Activated naive CD8-positive, alpha-beta T cell treated with anti-CD3 and anti-CD28 coated beads for 36 hours (primary cell): ENCODE measurements at places on chromosomes 16 and 17. TPM values are rescaled to one million over a fixed set of nuclear protein-coding genes. Genes with fewer than 3 reads are reported as not detected.
A peak's percentile ranks its signal among the peaks of the same experiment; 100 is the strongest.

- no peak overlapping the region for H3K27ac ChIP-seq
- no peaks in the 10 kb centered on the region for H3K4me1 ChIP-seq
- no peaks in the 10 kb centered on the region for H3K36me3 ChIP-seq
- no peak overlapping the region for H3K4me3 ChIP-seq
Measured at GRCh38 chr17:15122857-15123256, 142.3 kb downstream of the PMP22 start.

- no peak for DNase-seq
- no peaks in the 10 kb centered on the region for H3K36me3 ChIP-seq
- peaks cover 3% of the 10 kb centered on the region for H3K27me3 ChIP-seq
Measured at GRCh38 chr16:88130681-88131080, 179.4 kb downstream of the BANP start.

- no peaks in the 10 kb centered on the region for H3K36me3 ChIP-seq
- DNase-seq: no peak
- no peak overlapping the region for H3K4me3 ChIP-seq
- peaks cover 4% of the 10 kb centered on the region for H3K4me1 ChIP-seq
- H3K27me3 ChIP-seq: no peaks in the 10 kb centered on the region
Measured at GRCh38 chr16:89708481-89708931, 7.0 kb upstream of the SPATA2L start.

- no peaks in the 10 kb centered on the region for H3K36me3 ChIP-seq
- DNase-seq: no peak
- H3K27ac ChIP-seq: no peak overlapping the region
- peaks cover 10% of the 10 kb centered on the region for H3K27me3 ChIP-seq
- H3K4me3 ChIP-seq: no peak overlapping the region
Measured at GRCh38 chr17:82493226-82493781, 26.2 kb upstream of the FOXK2 start.

RUNDC3A gene
- total RNA-seq: 0.08 TPM

MYCBPAP gene
- total RNA-seq: 0.56 TPM

GRCh38 chr17:37830151-37830993, 85.5 kb upstream of the HNF1B start:
- no peaks in the 10 kb centered on the region for H3K36me3 ChIP-seq
- no peak for DNase-seq
- H3K27ac ChIP-seq: no peak overlapping the region
- peaks cover 19% of the 10 kb centered on the region for H3K4me1 ChIP-seq
- H3K4me3 ChIP-seq: no peak overlapping the region
- H3K27me3 ChIP-seq: peaks cover 14% of the 10 kb centered on the region

GRCh38 chr16:48053418-48053745, 102.4 kb downstream of the ABCC12 start:
- H3K4me1 ChIP-seq: peaks cover 2% of the 10 kb centered on the region
- DNase-seq: no peak
- H3K4me3 ChIP-seq: no peak overlapping the region
- H3K36me3 ChIP-seq: no peaks in the 10 kb centered on the region

KRT24 gene
- not detected for total RNA-seq

GRCh38 chr17:72056727-72057290, 64.0 kb upstream of the SOX9 start:
- H3K27me3 ChIP-seq: peaks cover 8% of the 10 kb centered on the region
- H3K27ac ChIP-seq: no peak overlapping the region
- no peaks in the 10 kb centered on the region for H3K4me1 ChIP-seq
- no peak overlapping the region for H3K4me3 ChIP-seq

HBA1 gene
- not detected for total RNA-seq

TNFRSF17 gene
- not detected for total RNA-seq

DNA sequence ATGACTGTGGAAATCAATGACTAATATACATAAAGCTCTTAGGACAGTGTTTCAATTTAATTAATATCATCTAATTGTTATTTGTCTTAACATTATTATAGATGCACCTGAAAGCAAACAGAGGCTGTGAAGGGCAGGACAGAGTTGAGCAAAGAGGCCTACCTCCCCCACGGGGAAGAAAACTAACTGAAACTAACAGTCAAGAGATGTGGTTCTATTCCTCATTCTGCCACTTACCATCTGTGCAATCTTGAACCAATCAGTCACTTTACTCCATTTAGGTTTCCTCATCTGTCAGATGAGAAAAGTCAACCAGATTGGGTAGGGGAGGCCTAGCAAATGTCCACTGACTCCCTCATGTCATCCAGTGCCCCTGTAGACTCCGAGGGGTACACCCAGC, 59.1 kb downstream of the C17orf67 start:
- H3K27me3 ChIP-seq: no peaks in the 10 kb centered on the region
- H3K4me3 ChIP-seq: no peak overlapping the region
- DNase-seq: no peak

PSMB3 gene
- 288 TPM for total RNA-seq

CNTNAP1 gene
- total RNA-seq: 0.68 TPM

HSF4 gene
- 9.3 TPM for total RNA-seq

DNA sequence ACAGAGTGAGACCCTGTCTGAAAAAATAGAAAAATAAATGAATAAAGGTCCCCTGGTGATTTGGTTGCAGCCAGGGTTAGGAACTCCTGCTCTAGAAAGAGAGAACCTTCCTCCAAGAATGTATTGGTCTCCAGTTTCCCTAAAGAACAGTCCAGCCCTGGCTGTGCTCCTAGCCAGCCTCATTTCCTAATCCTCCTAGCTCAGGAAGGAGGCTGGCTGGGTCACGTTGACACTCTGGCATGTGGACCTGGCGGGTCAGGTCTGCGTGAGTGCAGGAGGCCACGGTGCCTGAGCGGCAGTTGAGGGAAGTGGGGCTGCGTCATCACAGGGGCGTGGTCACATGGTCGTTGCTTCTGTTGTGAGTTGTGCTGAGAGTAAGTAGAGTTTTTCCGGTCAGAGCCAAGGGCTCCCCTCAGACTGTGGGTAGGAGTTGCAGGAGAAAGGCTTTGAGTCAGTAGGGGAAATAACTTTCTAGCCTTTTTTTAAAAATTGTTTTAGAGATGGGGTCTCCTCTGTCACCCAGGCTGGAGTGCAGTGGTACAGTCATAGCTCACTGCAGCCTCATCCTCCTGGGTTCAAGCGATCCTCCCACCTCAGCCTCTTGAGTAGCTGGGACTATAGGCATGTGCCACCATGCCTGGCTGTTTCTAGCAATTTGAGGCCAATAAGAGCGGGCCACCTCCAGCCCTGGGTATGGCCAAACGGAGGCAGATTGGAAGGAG, 194.0 kb upstream of the CIBAR2 start:
- H3K27ac ChIP-seq: peak overlapping the region; percentile 90
- peak overlapping the region; percentile 2 for H3K4me3 ChIP-seq
- no peaks in the 10 kb centered on the region for H3K27me3 ChIP-seq
- DNase-seq: peak; percentile 85
- peaks cover 46% of the 10 kb centered on the region for H3K4me1 ChIP-seq

GRCh38 chr17:31321481-31321880, at the start of gene EVI2A:
Gene EVI2A, minus strand, starts transcription at chr17:31321622. Its CDS starts 2,609 bp downstream, at chr17:31319013.
- peak within 1 kb of the TSS; percentile 91 for H3K27ac ChIP-seq
- peaks cover 29% of the 10 kb centered on the region for H3K36me3 ChIP-seq
- H3K4me3 ChIP-seq: peak within 1 kb of the TSS; percentile 85
- DNase-seq: peak; percentile 78
- peaks cover 26% of the 10 kb centered on the region for H3K4me1 ChIP-seq
- no peaks in the 10 kb centered on the region for H3K27me3 ChIP-seq

CHRNE gene
- 0.42 TPM for total RNA-seq

IRX3 gene
- not detected for total RNA-seq

DNA sequence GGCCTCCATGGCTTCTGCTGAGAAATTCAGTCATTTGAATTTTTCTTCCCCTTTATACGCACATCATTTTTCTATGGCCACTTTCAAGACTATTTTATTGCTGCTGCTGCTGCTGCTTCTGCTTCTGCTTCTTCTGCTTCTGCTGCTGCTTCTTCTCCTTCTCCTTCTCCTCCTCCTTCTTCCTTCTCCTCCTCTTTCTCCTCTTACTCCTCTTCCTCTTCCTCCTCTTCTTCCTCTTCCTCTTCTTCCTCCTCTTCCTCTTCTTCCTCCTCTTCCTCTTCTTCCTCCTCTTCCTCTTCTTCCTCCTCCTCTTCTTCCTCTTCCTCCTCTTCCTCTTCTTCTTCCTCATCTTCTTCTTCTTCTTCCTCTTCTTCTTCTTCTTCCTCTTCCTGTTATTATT, 22.4 kb downstream of the CPD start:
- DNase-seq: no peak
- H3K27ac ChIP-seq: no peak overlapping the region
- H3K4me1 ChIP-seq: peaks cover 20% of the 10 kb centered on the region
- no peak overlapping the region for H3K4me3 ChIP-seq
- peaks cover 27% of the 10 kb centered on the region for H3K36me3 ChIP-seq

CFAP97D1 gene
- not detected for total RNA-seq

DNA sequence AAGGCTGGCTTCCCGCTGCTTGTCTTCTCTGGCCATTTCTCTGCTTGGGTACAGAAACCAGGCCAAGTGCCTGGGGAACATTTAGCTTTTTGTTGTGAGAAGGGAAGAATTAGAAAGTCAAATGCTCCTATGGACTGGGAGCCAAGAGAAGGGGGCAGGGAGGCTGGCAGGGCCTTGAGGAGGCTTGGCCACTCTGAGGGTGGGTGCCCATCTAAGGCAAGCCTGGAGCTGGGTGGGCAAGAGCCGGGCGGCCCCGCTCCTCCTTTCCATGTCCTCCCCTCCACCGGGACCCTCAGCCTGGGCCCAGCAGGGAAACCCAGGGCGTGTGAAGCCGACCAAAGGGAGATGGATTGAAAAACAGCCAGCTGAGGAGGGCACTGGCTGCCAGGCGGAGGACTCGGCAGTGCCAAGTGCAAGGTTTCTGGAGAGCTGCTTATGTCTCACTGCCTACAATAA, 69.4 kb downstream of the NTN1 start:
- H3K4me3 ChIP-seq: no peak overlapping the region
- H3K27ac ChIP-seq: no peak overlapping the region
- H3K4me1 ChIP-seq: no peaks in the 10 kb centered on the region

ITGAD gene
- not detected for total RNA-seq

- peaks cover 24% of the 10 kb centered on the region for H3K27me3 ChIP-seq
- H3K36me3 ChIP-seq: no peaks in the 10 kb centered on the region
- DNase-seq: no peak
- H3K4me1 ChIP-seq: no peaks in the 10 kb centered on the region
Measured at GRCh38 chr16:23207485-23207884, 24.9 kb downstream of the SCNN1G start.

GRCh38 chr16:78900044-78900811, 700.3 kb downstream of the MAF start:
- H3K27ac ChIP-seq: no peak overlapping the region
- DNase-seq: no peak
- peaks cover 5% of the 10 kb centered on the region for H3K36me3 ChIP-seq
- H3K27me3 ChIP-seq: no peaks in the 10 kb centered on the region
- H3K4me1 ChIP-seq: peaks cover 3% of the 10 kb centered on the region
- no peak overlapping the region for H3K4me3 ChIP-seq

GRCh38 chr17:82372249-82373071, 895 bp downstream of the UTS2R start:
- no peaks in the 10 kb centered on the region for H3K36me3 ChIP-seq
- H3K27ac ChIP-seq: no peak overlapping the region
- H3K4me3 ChIP-seq: no peak overlapping the region
- H3K4me1 ChIP-seq: peaks cover 16% of the 10 kb centered on the region
- no peak for DNase-seq
- peaks cover 60% of the 10 kb centered on the region for H3K27me3 ChIP-seq

- DNase-seq: no peak
- no peaks in the 10 kb centered on the region for H3K27me3 ChIP-seq
- H3K36me3 ChIP-seq: peaks cover 33% of the 10 kb centered on the region
- peak overlapping the region; percentile 92 for H3K27ac ChIP-seq
Measured at GRCh38 chr17:44065668-44066203, 735 bp downstream of the LSM12 start.

GRCh38 chr17:68953340-68953997, 1.7 kb downstream of the ABCA8 start:
- DNase-seq: no peak
- no peaks in the 10 kb centered on the region for H3K36me3 ChIP-seq
- H3K4me3 ChIP-seq: no peak overlapping the region
- H3K4me1 ChIP-seq: no peaks in the 10 kb centered on the region
- no peaks in the 10 kb centered on the region for H3K27me3 ChIP-seq
- H3K27ac ChIP-seq: no peak overlapping the region

PPP1R27 gene
- total RNA-seq: not detected

DNA sequence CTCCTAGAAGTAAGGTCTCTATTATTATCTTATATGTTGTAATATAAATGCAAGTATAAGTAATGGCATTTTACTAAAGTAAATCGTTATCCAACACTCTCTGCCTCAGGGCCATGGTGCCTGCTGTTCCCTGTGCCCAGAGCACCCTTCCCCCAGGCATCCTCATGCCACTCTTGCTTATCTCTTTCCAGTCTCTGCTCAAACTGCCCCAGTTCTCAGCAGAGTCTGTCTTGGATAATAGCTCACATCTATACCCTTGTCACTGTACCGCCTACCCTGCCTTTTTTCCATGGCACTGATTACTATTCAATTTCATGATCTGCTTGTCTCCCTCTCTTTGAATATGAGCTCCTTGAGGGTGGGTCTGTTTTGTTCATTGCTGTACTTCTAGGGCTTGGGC, 31.7 kb downstream of the CDH1 start:
- peaks cover 7% of the 10 kb centered on the region for H3K4me1 ChIP-seq
- H3K4me3 ChIP-seq: no peak overlapping the region
- H3K27me3 ChIP-seq: no peaks in the 10 kb centered on the region
- no peak overlapping the region for H3K27ac ChIP-seq
- H3K36me3 ChIP-seq: no peaks in the 10 kb centered on the region
- no peak for DNase-seq

GRCh38 chr16:66103211-66103610, 263.3 kb upstream of the CDH5 start:
- no peaks in the 10 kb centered on the region for H3K4me1 ChIP-seq
- H3K36me3 ChIP-seq: no peaks in the 10 kb centered on the region
- DNase-seq: no peak

- H3K4me3 ChIP-seq: no peak overlapping the region
- peaks cover 8% of the 10 kb centered on the region for H3K36me3 ChIP-seq
- H3K4me1 ChIP-seq: peaks cover 6% of the 10 kb centered on the region
- DNase-seq: no peak
- H3K27me3 ChIP-seq: no peaks in the 10 kb centered on the region
Measured at GRCh38 chr17:73013301-73013700, 79.2 kb downstream of the SLC39A11 start.

ADAMTS18 gene
- total RNA-seq: not detected

GRCh38 chr17:795276-795675, 13.1 kb downstream of the MRM3 start:
- DNase-seq: no peak
- H3K36me3 ChIP-seq: peaks cover 19% of the 10 kb centered on the region
- no peak overlapping the region for H3K27ac ChIP-seq
- H3K4me1 ChIP-seq: peaks cover 7% of the 10 kb centered on the region
- no peak overlapping the region for H3K4me3 ChIP-seq
- H3K27me3 ChIP-seq: no peaks in the 10 kb centered on the region

GRCh38 chr16:798666-799065, 1.9 kb downstream of the GNG13 start:
- peaks cover 24% of the 10 kb centered on the region for H3K36me3 ChIP-seq
- H3K27me3 ChIP-seq: peaks cover 21% of the 10 kb centered on the region
- H3K4me1 ChIP-seq: peaks cover 2% of the 10 kb centered on the region
- no peak overlapping the region for H3K27ac ChIP-seq

DNA sequence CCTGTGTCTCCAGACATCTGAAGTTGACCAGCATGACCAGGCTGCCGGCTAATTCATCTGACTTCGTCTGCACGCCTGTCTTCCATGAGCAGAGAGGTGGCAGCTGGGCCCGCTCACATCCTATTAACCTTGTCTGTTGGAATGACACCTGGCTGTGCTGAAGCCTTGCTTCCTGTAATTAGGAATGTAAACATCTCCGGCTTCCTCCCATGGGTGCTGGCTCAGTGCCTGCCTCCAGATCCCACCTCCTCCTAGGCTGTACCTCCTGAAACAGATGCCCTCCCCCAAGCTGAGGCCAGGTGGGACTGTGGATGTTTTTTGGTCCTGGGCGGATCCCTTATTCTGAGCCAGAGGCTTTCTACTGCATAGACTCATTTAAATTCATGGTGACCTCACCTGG, 296.3 kb downstream of the HS3ST4 start:
- no peak for DNase-seq
- no peak overlapping the region for H3K27ac ChIP-seq
- H3K4me3 ChIP-seq: no peak overlapping the region

MED9 gene
- total RNA-seq: 13.8 TPM
